Mammary epithelial cell (primary cell): ENCODE measurements at places on chromosomes 1 and 21. TPM values are rescaled to one million over a fixed set of nuclear protein-coding genes. Genes with fewer than 3 reads are reported as not detected.

Gene HPDL
- total RNA-seq: 0.19 and 0.66 TPM in 2 replicates

Gene ESPN
- total RNA-seq: 0.45 and 2.4 TPM in 2 replicates

Gene S100A16
- 769 and 817 TPM in 2 replicates for total RNA-seq

Gene OR2L3
- total RNA-seq: 0.21 TPM in 1 of 2 replicates, not detected in the other

Gene S100A3
- total RNA-seq: 3.5 TPM

Gene CFHR4
- not detected for total RNA-seq

Gene CHIA
- total RNA-seq: not detected in 2 replicates

Gene RIPPLY3
- total RNA-seq: 0.13 and 0.54 TPM in 2 replicates

Gene TXNIP
- total RNA-seq: 355 TPM

Gene HSPA6
- total RNA-seq: 0.33 TPM

Gene SLC9C2
- total RNA-seq: not detected in 2 replicates

Gene SPTA1
- total RNA-seq: not detected

Gene EYA3
- 15.2 and 21.9 TPM in 2 replicates for total RNA-seq

Gene CLCA1
- total RNA-seq: not detected

Gene TTLL7
- total RNA-seq: 16.1 and 16.2 TPM in 2 replicates

Gene TCP10L
- under 0.01 TPM for total RNA-seq

Gene TMEM79
- 5.0 TPM for total RNA-seq
